Posterior cingulate gyrus (tissue), 11 donors: ENCODE measurements at places on chromosomes 12 and 14.

GRCh38 chr12:62622177-62622576 is 155.6 kb downstream of the MON2 start:
- no peak for DNase-seq

DNA sequence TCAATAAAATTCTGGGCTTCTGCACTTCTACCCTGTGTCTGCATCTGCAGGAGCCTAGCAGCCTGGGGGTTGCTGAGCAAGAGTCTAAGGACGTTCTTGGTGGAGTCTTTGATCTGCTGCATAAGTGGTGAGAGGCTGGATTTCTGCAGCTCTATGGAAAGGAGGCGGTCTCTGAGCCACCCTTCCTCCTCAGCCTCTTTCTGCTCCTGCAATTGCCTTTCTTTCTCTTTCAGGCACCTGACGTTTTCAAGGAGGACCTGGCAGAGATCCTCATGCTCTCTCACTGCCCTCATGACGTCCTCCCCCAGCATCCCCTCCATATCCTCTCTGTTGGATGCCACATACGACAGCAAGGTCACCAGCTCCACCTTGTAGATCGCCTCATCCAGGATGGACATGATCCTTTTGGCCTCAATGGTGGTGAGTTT is 13.6 kb upstream of the TPCN1 start:
- no peak for DNase-seq

GRCh38 chr12:2535583-2536204 is 259.1 kb upstream of the FKBP4 start:
- no peak for DNase-seq

- no peak for DNase-seq
These were observed 118.2 kb downstream of the ZFP36L1 start for GRCh38 chr14:68674538-68675232.

- DNase-seq, result no peak
These were observed 309.4 kb downstream of the MDGA2 start for GRCh38 chr14:47366006-47366405.

- no peak for DNase-seq
These were observed 1.4 kb upstream of the RNF10 start for GRCh38 chr12:120532701-120533238.

GRCh38 chr14:64265222-64265621 is 28.9 kb downstream of the ESR2 start:
- DNase-seq, result no peak

DNA sequence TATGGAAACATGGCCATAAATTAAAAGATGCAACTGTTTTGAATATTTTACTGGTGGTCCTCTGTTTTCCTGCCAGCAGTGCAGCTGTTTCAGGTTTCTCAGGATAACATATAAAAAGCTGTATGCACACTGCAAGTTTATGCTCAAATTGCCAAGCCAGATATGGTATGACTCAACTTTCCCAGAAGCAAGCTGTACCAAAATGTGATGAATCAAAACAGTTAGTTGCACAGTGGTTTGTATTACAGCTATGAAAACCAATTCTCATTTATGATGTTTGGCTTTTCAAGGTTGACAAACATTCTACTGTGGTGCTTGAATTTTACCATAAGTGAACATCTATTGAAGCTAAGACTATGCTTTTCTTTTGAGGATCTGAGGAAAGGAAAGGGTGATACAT is 15.5 kb downstream of the TRMT5 start:
- no peak for DNase-seq

DNA sequence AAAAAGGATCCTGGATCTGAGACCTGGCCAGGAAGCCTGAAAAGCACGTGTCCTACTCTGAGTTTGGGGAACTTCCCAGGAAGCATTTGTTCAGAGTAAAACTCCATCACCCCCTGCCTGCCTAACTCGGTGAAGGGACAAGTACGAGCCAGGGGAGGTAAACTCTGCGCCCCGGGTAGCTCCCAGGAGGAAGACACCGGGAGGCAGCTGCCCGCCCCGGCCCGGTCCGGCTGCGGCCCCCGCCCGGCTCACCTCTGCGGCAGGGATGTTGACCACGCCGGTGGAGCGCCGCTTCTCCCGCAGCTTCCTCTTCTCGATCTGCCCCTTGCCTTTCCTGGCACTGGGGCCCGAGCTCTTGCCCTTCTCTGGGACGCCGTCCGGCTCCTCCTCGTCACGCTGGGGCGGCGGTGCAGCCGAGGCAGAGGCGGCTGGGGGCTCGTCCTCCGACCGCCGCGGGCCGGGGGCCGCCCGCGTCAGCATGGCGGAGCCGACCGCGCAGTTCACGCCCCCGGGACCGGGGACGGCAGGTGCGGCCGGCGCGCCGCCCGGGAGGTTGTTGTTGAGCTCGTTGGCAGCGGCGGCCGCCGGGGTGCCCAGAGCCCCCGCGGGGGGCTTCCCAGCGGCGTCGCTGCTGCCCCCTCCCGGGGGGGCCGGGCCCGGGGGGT is 1.2 kb downstream of the PAWR start:
- DNase-seq, result no peak

DNA sequence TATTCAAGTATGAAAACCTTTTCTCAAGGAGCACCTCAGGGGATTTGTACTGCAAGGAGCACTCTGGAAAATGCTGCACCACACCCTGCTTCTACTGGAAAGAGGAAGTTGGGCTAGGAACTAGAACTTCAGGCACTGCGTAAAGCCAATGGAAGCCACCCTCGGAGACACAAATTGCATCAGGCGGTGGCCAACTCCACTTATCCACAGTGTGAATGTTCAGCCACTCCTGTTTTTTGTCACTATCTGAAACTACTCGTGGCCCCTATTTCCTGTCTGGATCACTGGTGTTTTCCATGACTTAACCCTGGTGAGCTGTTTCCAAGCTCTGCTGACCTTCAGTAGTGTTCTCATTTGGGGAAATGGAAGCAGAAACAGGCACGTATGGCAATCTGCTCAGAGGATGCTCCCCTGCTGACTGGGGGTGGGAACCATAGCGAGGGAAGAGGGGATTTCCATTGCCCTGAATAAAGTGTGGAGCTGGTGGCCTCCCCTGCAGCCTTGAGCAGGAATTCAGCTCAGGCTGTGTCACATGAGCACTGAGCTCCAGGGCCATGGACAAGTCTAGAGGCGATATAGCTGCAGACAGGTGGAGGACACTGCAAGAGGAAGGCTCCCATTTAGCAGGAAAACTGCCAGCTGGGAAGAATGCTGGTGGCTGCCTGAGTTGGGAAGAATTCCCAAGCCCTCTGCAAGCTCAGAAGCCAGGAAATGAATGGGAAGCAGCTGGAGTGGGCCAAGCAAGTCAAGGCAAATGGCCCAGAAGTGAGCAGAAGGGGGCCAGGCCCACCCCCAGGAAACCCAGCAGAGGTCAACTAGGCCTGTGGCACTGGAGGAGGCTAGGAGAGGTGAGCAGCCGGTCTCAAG is 50.5 kb upstream of the RAP1B start:
- no peak for DNase-seq

DNA sequence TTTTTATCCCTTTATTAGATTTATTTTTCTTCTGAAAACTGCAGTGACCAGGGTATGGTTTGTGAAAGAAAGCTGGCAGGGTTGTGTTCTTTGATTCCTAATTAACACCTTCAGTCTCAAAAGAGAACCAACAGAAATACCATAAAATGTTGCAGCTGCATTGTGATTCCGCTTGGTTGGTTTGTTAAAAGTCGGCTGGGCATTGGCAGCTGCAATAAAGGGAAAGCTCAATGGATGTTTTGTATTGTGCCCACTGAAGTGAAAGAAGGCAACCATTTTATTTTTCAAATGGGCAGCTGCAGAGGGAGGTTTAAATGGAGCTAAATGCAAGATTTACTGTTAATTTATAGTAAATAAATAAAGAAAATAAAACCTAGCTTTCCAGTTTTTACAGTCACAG is 16.7 kb downstream of the LGR5 start:
- peak; percentile 41 for DNase-seq

- no peak for DNase-seq
These were observed 18.9 kb upstream of the DIABLO start for GRCh38 chr12:122244565-122245371.

DNA sequence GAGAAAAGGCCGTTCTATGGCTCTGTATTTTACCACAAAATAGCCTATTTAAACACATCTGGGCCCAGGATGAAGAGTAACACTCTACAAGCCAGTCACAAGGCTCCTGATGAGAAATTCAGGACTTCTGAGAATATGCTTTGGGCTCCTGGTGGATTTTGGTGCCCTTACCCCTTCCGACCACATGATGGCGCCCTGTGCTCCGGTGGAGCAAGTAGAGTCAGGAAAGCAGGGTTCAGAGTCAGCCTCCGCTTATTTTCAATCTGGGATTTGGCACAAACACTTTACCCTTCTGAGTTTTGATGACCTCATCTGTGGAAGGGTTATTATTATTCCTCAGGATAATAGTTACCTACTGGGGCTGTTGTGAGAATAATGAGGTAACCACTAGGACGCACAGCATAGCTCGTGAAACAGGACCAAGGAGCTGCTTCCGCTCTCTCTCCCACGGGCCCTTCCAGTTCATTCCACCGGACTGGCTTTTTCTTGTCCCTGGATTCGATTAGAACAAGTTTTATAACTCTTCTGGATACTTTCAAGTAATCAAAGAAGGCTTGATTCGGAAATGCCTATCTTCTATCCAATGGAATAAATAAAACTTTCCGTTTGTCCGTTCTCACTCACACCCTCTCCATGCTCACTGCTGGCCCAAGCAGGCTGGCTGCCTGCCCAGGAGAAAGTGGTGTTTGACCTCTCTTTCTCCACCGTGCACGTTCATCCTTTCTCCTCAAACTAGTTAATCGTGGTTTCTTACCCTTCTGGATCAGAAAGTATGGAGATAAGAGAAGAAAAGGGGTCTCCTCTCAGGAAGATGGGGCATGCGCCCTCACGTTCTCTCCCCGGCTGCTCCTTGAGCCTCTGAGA is 104.6 kb downstream of the GALC start:
- DNase-seq, result no peak

GRCh38 chr12:118780939-118781338 is 200.4 kb upstream of the SRRM4 start:
- no peak for DNase-seq

- DNase-seq, result no peak
These were observed 879 bp downstream of the EDDM3A start for GRCh38 chr14:20746566-20746965.

- no peak for DNase-seq
These were observed 53.1 kb downstream of the TSPAN11 start for GRCh38 chr12:30979371-30980259.

- DNase-seq, result no peak
These were observed 18.7 kb downstream of the DTX1 start for GRCh38 chr12:113075137-113075683.

- no peak for DNase-seq
These were observed 465.9 kb upstream of the TBX3 start for GRCh38 chr12:115149685-115150378.

- DNase-seq, result no peak
These were observed 19.4 kb downstream of the RALGAPA1 start for GRCh38 chr14:35789651-35790050.

DNA sequence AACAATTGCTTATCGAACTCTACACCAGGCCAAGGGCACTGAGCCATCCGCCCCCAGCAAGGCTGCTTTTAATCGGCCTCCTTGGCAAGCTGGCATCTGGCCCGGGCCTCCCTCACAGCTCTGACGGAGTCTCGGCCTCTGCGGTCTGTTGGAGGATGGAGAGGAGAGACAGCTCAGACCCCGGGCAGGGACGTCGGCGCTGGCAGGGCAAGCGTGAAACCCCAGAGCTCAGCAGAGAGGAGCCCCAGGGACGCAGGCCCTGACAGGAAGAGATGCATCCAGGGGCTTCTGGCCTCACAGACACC is 17.5 kb downstream of the CAMKK2 start:
- peak; percentile 37 for DNase-seq

DNA sequence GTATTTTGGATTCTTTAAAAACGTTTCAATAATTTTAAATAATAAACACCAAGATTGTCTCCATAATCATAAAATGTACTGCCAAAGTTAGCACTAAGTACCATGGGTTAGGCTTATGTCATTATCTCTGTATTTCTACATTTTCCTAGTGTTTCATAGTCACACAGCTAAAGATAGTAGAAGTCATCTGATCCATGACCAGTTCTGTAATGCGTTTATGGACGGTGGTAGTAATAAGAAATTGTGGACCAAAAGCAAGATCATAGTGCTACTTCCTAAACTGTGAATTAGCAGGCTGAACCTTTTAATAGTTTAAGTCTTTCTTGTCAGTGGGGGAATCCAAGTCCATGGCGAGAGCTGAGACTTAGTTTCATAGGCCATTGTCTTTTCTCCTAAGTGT is 142.1 kb downstream of the AKAP6 start:
- no peak for DNase-seq

- DNase-seq, result no peak
These were observed 20.2 kb upstream of the NUDT14 start for GRCh38 chr14:105201156-105201924.

- DNase-seq, result no peak
These were observed 48.4 kb upstream of the IFNG-AS1 start for GRCh38 chr12:67940780-67941243.

GRCh38 chr12:111798182-111798581 is 31.4 kb downstream of the ALDH2 start:
- DNase-seq, result peak; percentile 5

GRCh38 chr12:45611061-45611460 is 118.4 kb upstream of the ARID2 start:
- peak; percentile 81 for DNase-seq

GRCh38 chr12:105420659-105421240 is 90.3 kb downstream of the C12orf75 start:
- peak; percentile 78 for DNase-seq

- DNase-seq, result no peak
These were observed 46.5 kb downstream of the PTPRB start for GRCh38 chr12:70590549-70591226.

- peak; percentile 48 for DNase-seq
These were observed 26.8 kb upstream of the BDKRB2 start for GRCh38 chr14:96177766-96178375.

DNA sequence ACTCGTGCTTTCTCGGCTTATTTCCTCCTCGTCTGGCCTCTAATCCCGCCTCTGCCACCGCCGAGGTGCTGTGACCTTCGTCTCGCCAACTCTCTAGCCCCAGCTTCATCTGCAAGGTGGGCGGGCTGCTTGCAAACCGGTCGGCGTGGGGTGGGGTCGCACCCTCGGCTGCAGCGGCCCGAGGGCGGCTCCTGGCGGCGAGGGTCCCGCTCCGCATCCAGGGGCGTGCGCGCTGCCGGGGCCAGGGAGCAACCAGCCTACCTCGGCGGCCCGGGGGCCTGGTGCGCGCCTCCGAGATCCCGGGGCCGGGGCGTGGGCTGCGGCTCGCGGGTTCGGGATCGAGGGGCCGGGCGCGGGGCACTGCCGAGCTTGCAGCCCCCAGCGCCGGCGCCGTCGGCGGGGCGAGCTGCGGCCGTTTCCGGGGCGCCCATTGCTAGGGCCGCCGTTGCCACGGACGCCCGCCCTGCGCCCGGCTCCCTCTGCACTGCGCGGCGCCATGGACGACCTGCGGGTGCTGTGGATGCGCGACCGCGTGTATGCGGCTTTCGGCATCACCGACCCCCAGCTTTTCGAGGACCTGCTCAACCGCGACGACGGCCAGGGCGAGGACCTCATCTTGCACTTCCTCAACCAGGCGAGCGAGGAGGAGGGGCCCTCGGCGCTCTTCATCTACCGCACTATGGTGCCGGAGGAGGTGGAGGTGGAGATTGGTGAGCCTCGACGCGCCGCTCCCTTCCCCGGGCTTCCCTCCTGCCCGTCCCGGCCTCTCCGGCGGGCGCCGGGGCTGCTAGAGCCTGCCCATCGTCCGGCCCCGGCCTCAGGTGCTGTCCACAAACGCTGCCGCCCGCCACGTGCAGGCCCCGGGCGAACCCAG is at the start of gene DNAH10:
Gene DNAH10, plus strand, starts transcription at position 461 of the 874 bp plus-strand sequence. Its CDS starts 36 bp downstream, at position 497.
- no peak for DNase-seq

GRCh38 chr12:131895640-131896079 is 1.2 kb downstream of the ULK1 start:
- DNase-seq, result no peak
